Stimulated activated CD8-positive, alpha-beta memory T cell treated with anti-CD3 and anti-CD28 coated beads, Interleukin-4, amount 100 ng/mL, for 48 hours (primary cell): ENCODE measurements at places on chromosomes 2 and 18.

DNA sequence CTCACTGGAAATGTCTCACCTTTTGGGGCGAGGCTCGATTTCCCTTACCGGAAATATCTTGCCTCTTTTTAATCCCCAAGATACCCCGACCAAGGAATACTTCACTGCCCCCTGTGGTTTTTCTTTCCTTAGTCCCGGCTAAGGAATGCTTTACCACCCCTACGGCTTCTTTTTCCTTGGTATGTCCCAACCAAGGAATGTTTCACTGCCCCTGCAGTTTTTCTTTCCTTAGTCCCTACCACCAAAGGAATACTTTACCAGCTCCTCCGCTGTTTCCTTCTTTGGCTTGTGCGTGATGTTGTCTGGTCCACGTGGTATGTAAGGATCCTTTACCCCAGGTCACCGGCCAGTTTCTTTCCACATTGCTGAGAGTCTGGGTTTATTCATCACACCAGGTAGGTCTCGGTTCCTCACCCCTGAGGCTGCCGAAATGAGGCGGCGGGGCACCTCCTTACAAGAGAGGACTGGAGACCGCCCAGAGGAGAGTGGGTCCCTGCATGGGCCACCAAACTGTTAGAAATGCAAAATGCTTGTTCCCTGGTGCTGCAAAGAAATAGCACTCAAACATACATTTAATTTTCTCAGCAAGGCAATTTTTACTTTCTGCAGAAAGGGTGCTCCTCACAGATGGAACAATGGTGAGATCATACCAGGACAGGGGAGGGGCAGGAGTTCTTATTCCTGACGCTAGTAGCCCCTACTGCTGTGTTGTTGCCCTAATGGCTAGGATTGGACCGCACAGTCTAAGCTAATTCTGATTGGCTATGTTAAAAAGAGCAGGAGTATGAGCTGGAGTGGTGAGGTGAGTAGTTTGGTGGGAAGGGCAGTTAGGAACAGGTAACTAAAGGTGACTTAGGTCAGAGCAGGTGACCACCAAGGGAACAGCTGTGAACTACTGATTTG lies 33.4 kb upstream of the CLASP1 start:
- no peak for DNase-seq

- DNase-seq, result no peak
Observed at GRCh38 chr18:69889009-69889408, 58.7 kb downstream of the CD226 start.

DNA sequence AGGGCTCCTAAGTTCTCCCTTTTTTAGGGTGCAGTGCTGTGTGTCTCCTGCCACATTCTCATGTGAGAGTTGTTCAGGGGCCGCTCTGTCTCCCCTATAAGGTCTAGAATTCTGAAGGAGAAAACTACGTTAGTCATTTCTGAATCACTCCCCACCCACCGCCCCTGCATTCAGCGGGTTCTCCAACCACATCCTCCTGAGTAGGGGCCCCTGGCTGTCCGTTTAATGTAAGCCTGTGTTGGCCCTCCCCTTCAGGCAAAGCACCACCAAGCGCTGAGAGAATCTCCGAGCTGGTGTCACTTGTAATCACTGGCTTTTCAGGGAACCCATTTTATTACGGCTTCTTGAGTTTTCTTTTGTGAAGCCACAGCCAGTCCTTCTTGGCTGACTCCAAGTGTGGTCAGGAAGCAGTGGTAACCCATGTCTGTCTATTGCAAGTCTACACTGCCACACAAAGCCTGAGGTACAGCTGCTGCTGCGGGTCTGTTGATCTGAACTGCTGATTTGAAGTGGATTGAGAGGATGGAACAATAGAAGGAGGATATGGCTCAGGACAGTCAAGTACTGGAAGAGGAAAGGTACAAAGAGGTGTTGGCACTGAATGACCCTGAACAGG lies 16.9 kb downstream of the LCT start:
- DNase-seq, result peak; percentile 91

- DNase-seq, result no peak
Observed at GRCh38 chr2:101197215-101197745, 46.1 kb upstream of the TBC1D8 start.

- no peak for DNase-seq
Observed at GRCh38 chr2:191892391-191892790, 45.5 kb upstream of the CAVIN2 start.
